Omental fat pad (tissue), 4 donors: ENCODE measurements at places on chromosomes 3 and 15. TPM values are rescaled to one million over a fixed set of nuclear protein-coding genes. Genes with fewer than 3 reads are reported as not detected.

DNA sequence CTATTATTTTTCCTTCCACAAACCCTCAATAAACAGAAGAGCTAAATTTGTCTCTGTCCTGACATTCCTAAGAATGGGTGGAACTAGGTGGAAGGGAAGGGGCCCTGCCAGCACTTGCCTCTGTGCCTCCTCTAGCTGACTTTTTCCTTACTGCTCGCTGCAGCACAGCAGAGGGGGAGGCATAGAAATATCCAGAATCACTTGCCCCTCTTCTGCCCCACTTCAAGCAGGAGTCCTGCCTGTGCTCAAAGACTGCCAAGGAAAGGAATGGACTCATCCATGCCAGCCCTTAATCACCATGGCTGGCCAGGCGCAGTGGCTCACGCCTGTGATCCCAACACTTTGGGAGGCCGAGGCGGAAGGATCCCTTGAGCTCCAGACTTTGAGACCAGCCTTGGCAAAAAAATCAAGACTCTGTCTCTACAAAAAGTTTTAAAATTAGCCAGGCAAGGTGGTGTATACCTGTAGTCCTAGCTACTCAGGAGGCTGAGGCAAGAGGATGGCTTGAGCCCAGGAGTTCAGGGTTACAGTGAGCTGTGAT lies 51.8 kb downstream of the ADCY5 start:
- DNase-seq, result no peak

DNA sequence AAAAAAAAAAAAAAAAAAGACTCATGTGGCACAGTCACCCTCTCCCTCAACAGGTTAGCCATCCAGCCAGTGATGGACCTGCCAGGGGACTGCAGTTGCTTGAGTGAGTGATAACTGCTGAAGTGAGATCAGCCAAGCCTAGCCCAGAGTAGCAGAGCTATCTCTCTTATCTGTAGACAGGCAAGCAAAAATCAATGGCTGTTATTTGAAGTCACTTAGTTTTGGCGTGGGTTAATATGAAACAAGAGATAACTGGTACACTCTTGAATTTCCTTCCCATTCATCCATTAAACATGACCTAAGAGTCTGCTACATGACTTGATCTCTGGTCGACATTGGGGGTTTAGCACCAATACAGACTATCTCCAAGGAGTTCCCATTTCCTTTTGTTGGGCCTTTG lies 51.2 kb upstream of the TNIK start:
- no peak for DNase-seq

The CKMT1A gene
- total RNA-seq, result 2.1 TPM

- DNase-seq, result no peak
Observed at GRCh38 chr3:47414161-47414564, 33.3 kb downstream of the PTPN23 start.

The OR5H14 gene
- total RNA-seq, result not detected

The FAM81A gene
- 0.93 TPM for total RNA-seq

The HRG gene
- not detected for total RNA-seq

The CCDC71 gene
- total RNA-seq, result 29.3 TPM
